ENCODE measurements at places on chromosomes 5 and 9.

DNA sequence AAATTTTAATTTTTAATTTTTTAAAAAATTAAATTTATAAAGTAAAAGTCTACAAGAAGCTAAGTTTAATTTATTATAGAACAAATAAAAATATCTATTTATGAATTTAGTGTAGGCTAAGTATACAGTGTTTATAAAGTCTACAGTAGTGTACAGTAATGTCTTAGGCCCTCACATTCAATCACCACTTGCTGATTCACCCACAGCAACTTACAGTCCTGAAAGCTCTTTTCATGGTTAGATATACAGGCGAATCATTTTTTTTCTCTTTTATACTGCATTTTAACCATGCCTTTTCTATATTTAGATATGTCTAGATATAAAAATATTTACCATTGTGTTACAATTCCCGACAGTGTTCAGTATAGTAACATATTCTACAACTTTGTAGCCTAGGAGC, 55.9 kb downstream of the PCSK1 start:
- no peak for DNase-seq
- peaks cover 9% of the 10 kb centered on the region for H3K4me1 ChIP-seq
- no peak overlapping the region for H3K27ac ChIP-seq
- H3K36me3 ChIP-seq, result no peaks in the 10 kb centered on the region
- peaks cover 6% of the 10 kb centered on the region for H3K27me3 ChIP-seq
- no peak overlapping the region for H3K4me3 ChIP-seq

- H3K36me3 ChIP-seq, result no peaks in the 10 kb centered on the region
- no peaks in the 10 kb centered on the region for H3K4me1 ChIP-seq
- H3K4me3 ChIP-seq, result no peak overlapping the region
- DNase-seq, result no peak
- H3K27ac ChIP-seq, result no peak overlapping the region
- no peaks in the 10 kb centered on the region for H3K27me3 ChIP-seq
Measured at GRCh38 chr5:169168280-169168679, 132.7 kb downstream of the SLIT3 start.

GRCh38 chr9:77013932-77014596, 5.4 kb upstream of the FOXB2 start:
- H3K4me1 ChIP-seq, result peaks cover 11% of the 10 kb centered on the region
- peaks cover 75% of the 10 kb centered on the region for H3K27me3 ChIP-seq
- no peaks in the 10 kb centered on the region for H3K36me3 ChIP-seq
- H3K4me3 ChIP-seq, result peak overlapping the region; percentile 23
- DNase-seq, result no peak
- H3K27ac ChIP-seq, result no peak overlapping the region

DNA sequence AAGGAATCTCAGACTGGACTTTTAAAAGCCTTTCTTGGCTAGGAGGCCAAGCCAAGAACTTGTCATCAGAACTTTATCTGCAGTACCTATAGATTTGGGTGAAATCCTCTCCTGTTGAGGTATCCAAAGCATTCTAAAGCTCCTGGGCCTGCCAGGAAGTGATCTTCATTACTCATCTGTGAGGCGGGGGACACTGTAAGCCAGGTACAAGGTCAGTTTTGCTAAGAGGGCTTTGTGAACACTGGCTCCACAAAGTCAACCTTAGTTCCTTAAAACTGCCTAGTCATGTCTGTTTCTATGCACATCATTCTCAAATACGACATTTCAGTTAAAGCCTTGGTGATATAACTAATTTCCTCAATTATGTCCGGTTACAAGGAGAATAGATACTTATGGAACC, 236.7 kb downstream of the PIK3R1 start:
- no peak for DNase-seq
- no peak overlapping the region for H3K4me3 ChIP-seq
- H3K36me3 ChIP-seq, result no peaks in the 10 kb centered on the region
- H3K27me3 ChIP-seq, result no peaks in the 10 kb centered on the region
- peaks cover 2% of the 10 kb centered on the region for H3K4me1 ChIP-seq

DNA sequence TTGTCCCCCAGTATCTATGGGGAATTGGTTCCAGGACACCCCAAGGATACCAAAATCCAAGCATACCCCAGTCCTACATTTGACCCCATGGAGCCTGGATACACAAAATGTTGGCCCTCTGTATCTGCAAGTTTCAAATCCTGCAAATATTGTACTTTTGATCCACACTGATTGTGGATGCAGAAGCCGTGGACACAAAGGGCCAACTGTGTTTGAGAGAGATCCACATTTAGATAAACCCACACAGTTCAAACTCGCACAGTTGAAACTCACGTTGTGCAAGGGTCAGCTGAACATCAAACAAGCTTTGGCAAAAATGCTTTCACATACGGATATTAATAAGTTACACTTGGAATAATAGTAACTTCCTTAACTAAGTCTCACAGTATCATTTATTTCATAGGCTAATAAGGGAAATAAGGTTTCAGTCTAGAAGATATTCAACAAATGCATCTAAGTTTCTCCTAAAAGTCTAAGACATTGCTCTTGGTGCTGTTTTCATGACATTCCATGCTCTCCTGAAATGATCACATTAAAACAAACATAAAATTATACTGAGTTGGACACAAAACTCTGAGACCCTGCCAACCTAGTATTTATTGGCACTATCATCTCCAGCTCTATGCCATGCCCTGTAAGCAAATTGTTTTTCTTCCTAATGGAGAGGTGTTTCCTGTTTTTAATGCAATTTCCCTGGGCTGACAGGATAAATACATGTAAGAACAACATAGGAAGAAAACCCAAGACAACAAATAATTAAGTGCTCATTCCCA, 32.3 kb downstream of the ACTL7A start:
- H3K4me1 ChIP-seq, result no peaks in the 10 kb centered on the region
- H3K36me3 ChIP-seq, result peaks cover 74% of the 10 kb centered on the region
- H3K27ac ChIP-seq, result no peak overlapping the region
- no peak overlapping the region for H3K4me3 ChIP-seq
- DNase-seq, result no peak

DNA sequence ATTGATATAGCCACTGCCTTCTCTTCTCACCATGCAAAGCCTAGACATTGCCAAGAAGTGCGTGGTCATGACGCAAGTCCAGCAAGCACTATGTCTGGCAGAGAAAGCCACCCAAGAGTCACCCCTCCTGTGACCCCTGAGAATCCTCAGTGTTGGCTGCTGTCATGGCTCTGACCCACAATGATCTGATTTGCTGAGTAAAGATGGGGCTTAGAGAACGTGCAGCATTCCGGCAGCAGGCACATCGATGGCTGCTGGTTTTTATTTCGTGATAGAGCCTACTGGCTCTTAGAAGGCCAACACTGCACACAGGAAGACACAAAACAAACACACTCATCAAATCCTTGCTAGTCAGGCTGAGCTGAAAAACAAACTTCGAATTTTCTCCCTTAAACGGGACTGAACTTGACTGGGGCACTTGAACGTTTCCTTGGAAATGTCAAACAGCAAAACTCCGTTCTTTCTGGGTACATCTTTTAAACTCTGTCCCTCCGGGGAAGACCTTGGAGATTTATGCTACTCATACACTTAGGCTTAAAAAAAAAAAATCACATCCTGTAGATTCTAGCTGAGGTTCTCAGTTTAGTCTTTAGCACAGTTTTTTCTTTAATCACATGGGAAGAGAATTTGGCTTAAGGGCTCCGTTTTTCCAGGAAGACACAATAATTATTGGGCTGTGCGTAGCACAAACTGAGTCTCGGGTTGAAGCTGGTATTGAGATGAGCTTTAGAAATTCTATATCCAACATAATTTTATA, 88.2 kb upstream of the BASP1 start:
- no peaks in the 10 kb centered on the region for H3K36me3 ChIP-seq
- no peak overlapping the region for H3K27ac ChIP-seq
- no peak overlapping the region for H3K4me3 ChIP-seq
- peaks cover 13% of the 10 kb centered on the region for H3K27me3 ChIP-seq

GRCh38 chr9:113597390-113598241, 134.1 kb downstream of the RGS3 start:
- no peak for DNase-seq
- H3K4me3 ChIP-seq, result no peak overlapping the region
- H3K27ac ChIP-seq, result peak overlapping the region; percentile 42
- peaks cover 30% of the 10 kb centered on the region for H3K36me3 ChIP-seq
- H3K4me1 ChIP-seq, result peaks cover 29% of the 10 kb centered on the region

DNA sequence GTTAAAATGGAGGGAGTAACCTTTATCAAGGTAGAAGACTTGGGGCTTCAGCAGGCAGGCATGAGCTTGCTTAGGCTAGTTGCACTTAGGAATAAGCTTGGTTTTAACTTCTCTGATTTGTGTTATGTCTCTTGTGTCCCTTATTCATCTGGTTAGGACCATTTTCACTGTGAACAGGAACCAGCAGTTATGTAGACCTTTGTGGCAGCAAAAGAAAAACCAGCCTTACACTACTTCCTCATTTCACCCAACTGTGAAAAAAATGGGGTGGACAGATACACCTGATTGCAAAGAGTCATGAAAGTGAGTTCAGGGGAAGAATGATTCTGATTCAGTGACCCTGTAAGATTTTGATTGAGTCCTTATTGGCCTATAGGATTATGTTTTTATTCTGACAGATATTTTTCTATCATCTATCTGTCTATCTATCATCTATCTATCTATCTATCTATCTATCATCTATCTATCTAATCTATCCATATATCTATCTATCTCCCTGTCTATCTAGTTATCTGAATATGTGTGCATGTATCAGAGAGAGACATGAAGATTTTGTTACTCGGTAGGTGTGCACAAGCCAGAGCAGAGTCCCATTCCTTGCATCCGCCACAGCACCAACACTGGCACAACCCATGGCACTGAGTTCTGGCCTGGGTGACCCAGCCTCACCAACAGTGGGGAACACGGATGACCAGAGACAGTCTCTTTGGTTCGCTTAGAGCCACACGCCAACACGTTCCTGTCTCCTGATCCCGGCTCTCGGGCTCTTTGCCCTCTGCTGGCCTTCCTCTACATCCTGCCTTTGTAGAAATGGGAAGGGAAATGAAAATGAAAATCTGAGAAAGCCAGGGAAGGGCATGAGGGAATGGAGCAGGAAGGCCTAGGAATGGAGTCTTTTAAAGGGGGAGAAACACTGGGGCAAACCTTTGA, 1.3 kb upstream of the ZNF366 start:
- H3K27me3 ChIP-seq, result peaks cover 15% of the 10 kb centered on the region
- H3K4me1 ChIP-seq, result no peaks in the 10 kb centered on the region
- no peak overlapping the region for H3K4me3 ChIP-seq
- DNase-seq, result no peak
- H3K27ac ChIP-seq, result no peak overlapping the region
- H3K36me3 ChIP-seq, result no peaks in the 10 kb centered on the region

DNA sequence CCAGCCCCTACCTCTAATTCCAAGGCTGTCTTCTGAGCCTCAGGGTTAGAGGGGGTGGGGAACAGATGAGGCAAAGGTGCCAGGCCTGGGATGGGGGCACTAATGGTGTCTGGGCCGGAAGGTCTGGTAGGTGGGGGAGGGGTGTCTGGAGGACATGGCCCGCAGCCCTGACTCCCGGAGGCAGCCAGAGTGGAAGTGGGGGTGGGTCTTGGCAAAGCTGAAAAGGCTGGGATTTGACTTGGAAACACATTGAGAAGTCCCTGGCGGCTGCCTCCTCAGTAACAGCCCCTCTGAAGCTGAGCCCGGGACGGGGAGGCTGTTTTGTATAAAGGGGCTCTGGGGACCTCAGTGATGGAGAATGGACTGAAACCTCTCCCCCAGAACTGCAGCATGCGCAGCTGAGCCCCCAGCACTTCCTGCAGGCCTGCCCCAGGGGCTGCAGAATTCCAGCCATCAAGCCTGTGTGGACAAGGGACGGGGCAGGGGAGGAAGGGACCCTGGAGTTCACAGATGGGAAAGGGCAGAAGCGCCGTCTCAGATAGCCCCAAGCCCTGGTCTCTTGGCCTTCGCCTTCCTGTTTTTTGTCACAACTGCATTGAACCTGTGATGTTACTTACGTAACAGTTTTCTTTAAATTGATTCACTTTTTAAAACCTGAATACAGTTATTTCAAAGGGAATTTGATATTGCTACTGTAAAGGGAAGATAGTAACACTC, 49.3 kb upstream of the SYNPO start:
- H3K27ac ChIP-seq, result no peak overlapping the region
- no peak for DNase-seq

- H3K27me3 ChIP-seq, result no peaks in the 10 kb centered on the region
- H3K27ac ChIP-seq, result no peak overlapping the region
- no peaks in the 10 kb centered on the region for H3K36me3 ChIP-seq
- H3K4me1 ChIP-seq, result no peaks in the 10 kb centered on the region
- H3K4me3 ChIP-seq, result no peak overlapping the region
- no peak for DNase-seq
Measured at GRCh38 chr9:118992813-118993794, 376.1 kb downstream of the BRINP1 start.

DNA sequence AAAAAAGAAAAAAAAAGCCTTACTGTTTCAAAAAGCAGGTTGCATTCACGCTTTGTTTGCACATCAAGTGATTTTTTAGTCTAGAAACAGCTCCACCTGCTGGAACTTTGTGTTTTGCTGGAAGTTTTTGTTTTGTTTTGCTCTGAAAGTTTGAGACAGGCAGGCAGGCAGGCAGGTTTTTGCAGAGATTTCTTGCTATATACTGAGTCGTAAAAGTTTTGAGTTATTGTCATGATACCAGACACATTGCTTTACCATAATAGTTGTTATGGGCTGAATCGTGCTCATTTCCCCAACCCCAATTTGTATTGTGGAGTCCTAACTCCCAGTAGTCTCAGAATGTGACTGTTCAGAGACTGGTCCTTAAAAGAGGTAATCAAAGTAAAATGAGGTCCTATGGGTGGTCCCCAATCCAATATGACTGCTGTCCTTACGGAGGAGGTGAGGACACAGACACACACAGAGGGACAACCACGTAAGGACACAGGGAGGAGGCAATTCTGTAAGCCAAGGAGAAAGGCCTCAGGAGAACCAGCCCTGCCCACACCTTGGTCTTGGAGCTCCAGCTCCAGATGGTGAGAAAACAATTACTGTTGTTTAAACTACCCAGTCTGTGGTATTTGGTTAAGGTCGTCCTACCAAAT, 20.9 kb downstream of the OR2Y1 start:
- peaks cover 10% of the 10 kb centered on the region for H3K4me1 ChIP-seq
- H3K27ac ChIP-seq, result no peak overlapping the region
- peaks cover 9% of the 10 kb centered on the region for H3K27me3 ChIP-seq
- DNase-seq, result peak; percentile 30
- H3K4me3 ChIP-seq, result no peak overlapping the region
